ENCODE measurements at places on chromosomes 5 and 9.

DNA sequence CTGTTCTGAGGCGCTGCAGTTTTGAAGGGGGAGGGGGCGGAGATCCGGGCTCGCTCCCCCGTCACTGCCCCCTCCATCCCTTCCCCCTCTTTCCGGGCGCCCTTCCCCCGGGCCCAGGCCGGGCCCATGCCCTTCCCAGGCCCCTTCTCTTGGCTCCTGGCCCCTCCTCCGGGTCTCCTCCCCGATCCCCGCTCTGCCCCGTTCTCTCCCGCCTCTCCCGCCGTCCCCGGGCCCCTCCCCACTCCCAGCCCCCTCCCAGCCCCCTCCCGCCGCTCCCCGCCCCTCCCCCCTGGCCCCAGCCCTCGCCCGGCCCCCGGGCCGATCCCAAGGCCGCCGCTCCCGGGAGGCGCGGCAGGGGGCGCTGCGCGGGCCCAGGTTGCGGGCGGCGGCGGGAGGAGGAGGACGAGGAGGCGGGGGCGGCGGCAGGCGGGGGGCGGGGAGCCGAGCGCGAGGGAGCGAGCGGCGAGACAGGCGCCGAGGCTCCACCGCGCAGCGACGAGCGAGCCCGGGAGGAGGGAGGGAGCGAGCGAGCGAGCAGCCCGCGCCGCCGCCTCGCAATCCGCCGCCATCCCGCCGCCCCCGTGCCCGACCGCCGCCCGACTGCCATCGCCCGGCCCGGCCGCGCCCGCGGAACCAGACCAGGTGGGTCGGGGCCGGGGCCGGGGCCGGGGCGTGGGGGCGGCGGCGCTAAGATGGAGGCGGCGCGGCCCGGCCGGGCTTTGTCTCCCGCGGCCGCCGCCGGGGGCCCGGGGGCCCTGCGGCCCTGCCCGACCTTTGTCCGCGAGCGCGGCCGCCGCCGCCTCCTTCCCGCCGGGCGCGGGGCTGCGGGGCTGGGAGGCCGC lies at the start of gene PRRC2B:
Gene PRRC2B (plus strand): TSS at position 465 of the 842 bp plus-strand sequence. CDS start 36,059 bp downstream, outside the sequence.
- DNase-seq: peak; percentile 81

DNA sequence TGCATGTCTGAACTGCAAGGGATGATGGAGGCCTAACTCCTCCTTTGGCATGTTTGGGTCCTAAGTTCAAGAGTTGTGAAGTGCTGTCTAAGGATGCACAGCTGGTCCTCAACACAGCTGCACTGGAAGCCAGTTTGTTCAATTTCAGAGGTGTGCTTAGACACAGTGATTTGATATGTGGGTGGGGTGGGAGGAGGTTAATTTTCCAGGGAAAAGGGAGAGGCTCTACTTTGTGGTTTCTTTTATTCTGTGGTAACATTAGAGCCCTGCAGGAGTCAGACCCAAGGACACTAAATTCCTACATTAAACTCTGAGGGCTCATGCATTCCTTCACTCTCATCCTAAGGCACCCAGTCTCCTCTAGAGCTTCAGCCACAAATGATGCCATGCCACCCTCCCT lies 188.4 kb upstream of the MAST4 start:
- DNase-seq: no peak

- no peak for DNase-seq
These were observed 42.0 kb upstream of the ORM1 start for GRCh38 chr9:114280636-114281472.

- no peak for DNase-seq
These were observed 127.0 kb downstream of the NNT start for GRCh38 chr5:43729846-43730478.

GRCh38 chr9:5110867-5111681 lies 74.4 kb downstream of the INSL6 start:
- DNase-seq: no peak

- no peak for DNase-seq
These were observed 301.1 kb upstream of the ACTBL2 start for GRCh38 chr5:57783693-57784092.

DNA sequence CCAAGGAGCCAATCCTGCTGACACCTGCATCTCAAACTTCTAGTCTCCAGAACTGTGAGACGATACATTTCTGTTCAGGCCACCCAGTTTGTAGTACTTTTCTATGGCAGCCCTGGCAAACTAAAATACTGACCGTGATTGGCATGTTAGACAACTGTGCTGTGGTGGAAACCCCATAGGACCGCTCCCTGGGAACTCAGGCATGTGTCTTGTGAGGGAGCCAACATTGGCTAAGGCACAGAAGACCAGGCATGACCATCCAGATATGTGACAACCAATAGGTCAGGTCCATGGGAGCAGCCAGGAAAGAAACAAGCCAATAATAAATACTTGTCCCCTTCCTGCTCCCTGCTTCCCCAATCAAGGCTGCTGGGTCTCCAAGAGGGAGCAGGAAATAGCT lies 101.4 kb upstream of the MPDZ start:
- DNase-seq: no peak

DNA sequence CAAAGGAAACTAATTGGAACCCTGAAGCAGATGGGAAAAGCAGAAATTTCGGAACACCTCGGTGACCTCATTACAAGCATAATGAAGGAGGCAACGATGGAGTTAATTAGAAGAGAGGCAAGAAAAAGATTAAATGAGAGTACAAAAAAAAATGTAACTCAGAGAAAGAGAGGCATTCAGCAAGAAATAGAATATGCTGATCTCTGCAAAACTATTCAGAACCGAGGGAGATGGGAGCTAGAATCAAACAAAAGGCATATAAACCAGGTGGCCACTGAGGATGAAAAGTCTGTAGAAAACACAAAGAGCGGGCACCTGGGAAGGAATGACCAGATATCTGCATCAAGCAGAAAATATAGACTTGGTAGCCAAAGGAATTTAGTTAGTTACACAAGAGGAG lies 118.9 kb downstream of the CETN3 start:
- DNase-seq: no peak

DNA sequence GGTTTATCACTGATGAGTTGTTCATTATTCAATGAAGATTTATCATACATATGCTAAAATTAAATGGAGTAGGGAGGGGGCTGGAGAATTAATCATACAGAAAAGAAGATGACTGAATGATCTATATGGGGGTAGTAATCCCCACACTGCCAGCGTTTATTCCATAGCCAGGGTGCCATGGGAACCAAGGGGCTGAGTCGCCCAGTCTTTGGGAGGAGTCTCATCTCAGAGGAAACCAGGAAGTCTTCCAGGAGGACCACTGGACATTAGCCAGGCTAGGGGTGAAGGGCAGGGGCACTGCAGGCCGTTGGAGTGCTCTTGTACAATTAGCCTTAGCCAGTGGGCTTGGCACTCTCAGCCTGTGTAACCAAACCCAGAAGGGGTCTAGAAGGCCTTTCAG lies 226.5 kb downstream of the ARL15 start:
- DNase-seq: no peak

DNA sequence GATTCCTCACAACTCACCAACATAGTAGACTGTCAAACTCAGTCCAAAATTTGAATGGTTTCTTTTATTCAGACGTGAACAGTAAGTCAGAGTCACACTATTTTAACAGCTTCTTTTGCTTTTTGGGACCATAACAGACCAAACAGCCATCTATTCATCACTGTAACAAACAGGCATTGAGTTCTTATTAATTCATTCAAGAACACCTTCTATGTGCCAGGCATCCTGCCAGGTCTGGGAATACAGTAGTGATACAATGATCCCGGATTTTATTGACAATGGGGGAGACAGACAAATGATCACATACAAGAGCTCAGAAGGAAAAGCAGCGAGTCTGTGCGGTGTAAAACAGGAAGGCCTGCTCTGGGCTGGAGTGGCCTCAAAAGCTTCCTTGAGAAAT lies 153.3 kb upstream of the ERCC6L2 start:
- no peak for DNase-seq

DNA sequence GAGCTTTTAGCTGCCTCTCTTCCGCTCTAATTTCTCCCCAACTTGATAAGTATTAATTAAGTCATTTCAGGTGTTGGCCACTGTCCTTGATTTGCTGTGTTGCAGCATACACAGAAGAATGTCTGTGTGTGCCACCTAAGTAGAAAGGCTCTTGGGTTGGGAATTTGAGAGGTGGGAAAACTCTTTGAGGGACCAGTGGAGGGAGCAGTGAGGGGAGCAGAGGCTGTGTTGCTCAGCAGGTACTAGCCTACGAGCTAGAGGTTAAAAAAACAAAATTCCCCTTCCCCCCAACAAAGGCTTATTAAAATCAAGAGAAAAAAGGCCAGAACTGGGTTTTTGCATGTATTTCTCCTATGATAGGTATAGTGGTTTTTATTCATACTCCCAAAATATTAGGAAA lies 20.9 kb downstream of the RPS23 start:
- DNase-seq: no peak

DNA sequence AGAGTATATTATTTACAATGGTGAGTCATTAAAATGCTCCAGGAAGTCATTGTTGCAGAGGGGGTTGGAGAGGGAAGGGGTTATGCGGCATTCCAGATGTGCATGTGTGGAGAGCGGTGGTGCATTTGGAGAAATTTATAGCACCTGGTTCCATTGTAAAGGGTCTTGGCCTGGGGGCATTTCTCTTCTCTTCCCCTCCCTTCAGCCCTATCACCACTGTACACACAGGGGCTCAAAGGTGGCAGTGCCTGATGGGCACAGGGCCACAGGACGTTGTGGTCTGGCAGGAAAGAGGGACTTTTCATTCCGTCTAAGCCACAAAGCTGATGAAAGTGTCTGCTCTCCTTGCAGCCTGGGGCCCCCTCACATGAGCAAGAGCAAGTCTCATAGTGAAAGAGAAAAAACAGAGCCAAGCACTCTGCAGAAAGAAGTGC lies 442.4 kb upstream of the ZNF462 start:
- DNase-seq: peak; percentile 86

DNA sequence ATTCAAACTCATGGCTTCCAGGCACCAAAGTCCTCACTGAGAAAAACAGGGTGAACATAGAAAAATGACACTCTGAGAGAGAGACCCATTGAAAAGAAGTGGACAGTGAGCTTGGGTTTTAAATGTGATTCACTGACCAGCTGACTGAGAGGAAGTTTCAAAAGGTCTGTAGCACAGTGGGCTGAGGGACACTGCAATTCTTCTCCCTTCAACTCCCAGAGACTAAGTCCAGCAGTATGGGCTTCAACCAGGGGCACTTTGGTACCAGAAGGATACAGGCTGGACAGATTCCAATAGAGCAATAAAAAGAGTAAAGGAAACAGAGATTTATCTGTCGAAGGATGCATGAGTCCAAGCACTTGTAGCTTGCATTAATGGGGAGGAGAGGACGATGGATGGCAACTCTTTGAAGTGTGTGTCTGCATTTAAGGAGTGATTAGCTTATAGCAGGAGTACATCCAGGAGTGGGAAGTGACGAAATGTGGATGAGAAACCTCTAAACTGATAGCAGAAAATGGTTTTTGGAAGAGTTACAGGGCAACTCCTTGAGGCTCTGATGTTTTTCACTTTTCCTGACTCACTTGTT lies 117.0 kb upstream of the ANKRD55 start:
- no peak for DNase-seq

All from GDM1 (cell line).